GM12864 (cell line): ENCODE measurements at places on chromosomes 1 and 21.

GRCh38 chr1:209911746-209912145, 26.3 kb upstream of the SYT14 start:
- DNase-seq: no peak

DNA sequence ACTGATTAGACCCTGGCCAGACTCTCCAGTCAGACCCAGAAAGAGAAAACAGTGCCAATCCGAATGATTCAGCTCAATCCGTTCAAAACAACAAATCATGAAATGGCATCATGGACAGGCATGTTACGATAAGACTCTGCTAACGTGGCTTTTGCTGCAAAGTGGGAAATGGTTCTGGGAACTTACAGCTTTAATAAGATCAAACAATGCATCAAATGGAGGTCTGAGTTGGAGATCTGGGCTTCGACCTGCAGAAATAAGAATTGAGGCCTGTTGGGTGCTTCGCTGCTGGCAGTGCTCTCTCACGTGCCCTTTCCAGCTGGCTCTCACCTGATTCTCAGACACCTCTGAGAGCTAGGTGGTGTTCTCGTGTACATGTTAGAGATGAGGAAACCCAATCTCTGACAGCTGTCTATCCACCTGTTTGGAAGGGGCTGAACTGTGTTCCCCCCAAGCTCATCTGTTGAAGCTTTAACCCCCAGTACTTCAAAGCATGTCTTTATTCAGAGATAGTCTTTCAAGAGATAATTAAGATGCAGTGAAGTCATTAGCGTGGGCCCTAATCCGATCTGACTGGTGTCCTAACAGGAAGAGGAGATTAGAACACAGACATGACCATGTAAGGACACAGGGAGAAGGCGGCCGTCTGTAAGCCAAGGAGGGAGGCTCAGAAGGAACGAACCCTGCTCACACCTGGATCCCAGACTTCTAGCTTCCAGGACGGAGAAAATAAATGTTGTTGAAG, 45.5 kb upstream of the ETS2 start:
- no peak for DNase-seq

DNA sequence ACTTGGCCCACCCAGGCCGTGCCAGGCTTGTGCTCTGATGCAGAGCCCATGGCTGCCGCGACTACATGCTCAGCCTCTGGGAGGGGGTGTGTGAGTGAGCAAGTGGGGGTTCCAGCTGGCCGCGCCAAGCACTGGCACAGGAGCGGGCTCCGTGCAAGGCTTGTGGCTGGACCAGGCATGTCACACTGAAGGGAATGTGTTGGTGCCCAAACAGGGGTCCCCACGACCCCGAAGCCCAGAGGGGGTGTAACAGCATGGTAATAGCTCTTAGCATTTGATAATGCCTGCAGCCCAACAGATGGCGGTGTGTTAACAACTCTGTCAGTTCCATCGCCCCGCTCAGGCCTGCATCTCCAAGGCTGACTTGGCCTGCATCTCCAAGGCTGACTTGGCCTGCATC, 38.3 kb upstream of the CD46 start:
- DNase-seq: no peak

- no peak for DNase-seq
Observed at GRCh38 chr1:55559842-55560241, 344.7 kb upstream of the USP24 start.

- DNase-seq: no peak
Observed at GRCh38 chr1:43540653-43541071, 10.0 kb downstream of the PTPRF start.

DNA sequence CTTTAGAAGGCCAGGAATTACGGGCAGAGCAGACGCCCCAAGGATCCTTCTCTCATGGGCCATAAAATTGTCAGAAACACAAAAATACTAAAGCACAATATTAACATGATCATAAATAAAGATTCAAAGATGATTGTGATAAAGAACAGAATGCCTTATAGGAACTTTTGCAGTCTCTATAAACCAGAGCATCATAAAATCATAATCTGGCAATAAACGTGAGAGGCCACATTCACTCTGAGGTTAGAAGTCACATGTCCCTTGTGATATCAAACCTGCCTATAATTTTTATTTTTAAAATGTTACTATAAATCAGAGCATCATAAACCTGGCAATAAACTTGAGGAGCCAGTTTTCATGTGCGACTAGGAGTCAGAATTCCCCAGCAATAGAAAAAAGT, 100.5 kb downstream of the ZBTB18 start:
- no peak for DNase-seq

GRCh38 chr1:97334454-97334853, 586.4 kb downstream of the DPYD start:
- DNase-seq: no peak

DNA sequence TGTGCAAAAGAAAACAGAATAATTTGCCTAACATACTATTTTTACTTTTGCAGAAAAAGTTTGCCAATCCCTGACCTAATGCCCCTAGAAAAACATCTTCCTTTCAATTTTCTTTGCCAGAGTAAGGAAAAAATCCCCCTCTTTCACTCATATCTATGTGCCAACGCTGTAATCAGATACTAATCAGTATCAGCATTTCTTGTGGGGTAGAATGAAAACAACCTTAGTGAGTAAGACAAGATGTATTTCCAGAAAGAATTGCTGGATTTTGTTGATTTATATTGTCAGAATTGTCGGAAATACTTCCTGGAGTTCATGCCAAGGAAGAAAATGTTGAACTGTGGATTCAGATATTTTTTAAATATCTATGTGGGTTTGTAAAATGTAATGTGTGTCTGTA, 1893.8 kb downstream of the NCAM2 start:
- no peak for DNase-seq

GRCh38 chr1:181036107-181036836, 2.5 kb downstream of the MR1 start:
- no peak for DNase-seq

- DNase-seq: no peak
Observed at GRCh38 chr1:51592711-51593110, 24.2 kb upstream of the OSBPL9 start.
